ENCODE measurements at places on chromosomes 7 and 10. TPM values are rescaled to one million over a fixed set of nuclear protein-coding genes. Genes with fewer than 3 reads are reported as not detected.

DNA sequence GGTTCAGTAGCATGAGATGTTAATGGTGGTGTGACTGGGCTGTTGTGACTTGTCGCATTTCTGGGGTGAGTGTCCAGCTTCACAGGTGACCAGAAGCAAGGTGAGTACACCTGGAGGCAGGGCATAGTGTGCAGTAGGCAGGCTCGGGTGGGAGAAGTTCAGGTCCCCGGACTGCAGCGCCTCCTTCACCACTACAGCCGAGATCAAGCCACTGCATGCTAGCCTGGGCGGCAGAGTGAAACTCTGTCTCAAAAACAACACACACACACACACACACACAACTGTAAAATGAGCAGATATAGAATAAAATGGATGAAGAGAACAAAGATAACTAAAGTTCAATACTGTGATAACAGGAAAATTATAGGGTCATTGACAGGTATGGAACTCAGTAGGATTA is 11.1 kb upstream of the PARD3 start:
- no peak for DNase-seq

DNA sequence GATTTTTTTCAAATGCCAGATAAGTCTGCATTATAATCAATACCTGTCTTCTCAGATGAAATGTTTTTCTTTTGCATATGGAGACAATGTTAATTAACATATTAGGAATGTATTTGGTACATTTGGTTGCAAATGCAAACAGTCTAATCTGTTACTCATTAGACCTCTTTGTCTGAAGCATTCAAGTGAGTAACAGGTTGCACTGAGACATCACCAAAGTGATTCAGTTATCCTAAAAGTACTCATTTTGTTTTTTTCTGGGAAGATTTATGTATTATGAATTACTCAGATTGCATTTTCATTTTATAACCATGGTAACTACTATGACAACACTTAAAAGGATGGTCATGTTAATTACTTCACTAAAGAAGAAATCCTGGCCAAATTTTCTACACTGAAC is 513.6 kb downstream of the HTR7 start:
- no peak for DNase-seq

CALHM1 gene
- not detected for total RNA-seq

DNA sequence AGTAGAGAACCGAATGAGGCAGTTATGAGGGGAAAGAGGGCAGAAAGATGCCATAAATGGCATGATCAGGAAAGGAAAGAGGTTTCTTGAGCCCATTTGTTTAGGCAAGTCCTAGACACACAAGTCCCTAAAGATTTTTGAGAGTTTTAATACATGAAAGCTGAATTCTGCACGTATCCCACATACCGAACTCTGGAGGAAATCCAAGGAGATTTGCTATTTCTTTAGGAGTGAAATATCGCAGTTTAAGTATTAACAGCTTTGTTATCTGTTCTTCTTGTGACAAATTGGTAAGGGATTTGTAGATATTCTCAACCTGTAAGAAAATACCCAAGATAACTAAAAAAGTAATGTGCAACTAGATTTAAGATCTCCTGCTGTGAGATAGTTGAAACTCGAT is 23.7 kb upstream of the CUBN start:
- DNase-seq, result no peak

- DNase-seq, result no peak
Measured at GRCh38 chr7:85135977-85136376, 50.9 kb downstream of the SEMA3D start.

Measured in body of pancreas (tissue), 4 donors.